ENCODE measurements at places on chromosomes 4 and X.

DNA sequence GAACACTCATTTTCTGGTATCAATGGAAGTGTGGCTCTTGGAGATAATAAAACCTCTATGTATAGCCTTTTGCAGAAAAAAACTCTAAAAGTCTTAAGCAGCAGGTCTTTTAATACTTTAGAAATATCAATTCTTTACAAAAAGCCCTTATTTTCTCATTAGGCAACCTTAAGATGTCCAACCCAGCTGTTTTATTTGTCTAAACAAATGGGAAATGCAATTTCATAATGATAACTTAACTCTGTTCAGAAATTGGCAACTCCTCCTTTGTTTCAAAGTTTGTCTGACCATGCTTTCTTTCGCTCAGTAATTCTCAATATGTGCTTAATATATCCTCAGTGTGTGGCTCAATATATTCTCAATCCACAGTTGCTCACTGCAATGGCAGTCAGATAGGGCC lies 196.5 kb upstream of the VEGFC start:
- DNase-seq = no peak

DNA sequence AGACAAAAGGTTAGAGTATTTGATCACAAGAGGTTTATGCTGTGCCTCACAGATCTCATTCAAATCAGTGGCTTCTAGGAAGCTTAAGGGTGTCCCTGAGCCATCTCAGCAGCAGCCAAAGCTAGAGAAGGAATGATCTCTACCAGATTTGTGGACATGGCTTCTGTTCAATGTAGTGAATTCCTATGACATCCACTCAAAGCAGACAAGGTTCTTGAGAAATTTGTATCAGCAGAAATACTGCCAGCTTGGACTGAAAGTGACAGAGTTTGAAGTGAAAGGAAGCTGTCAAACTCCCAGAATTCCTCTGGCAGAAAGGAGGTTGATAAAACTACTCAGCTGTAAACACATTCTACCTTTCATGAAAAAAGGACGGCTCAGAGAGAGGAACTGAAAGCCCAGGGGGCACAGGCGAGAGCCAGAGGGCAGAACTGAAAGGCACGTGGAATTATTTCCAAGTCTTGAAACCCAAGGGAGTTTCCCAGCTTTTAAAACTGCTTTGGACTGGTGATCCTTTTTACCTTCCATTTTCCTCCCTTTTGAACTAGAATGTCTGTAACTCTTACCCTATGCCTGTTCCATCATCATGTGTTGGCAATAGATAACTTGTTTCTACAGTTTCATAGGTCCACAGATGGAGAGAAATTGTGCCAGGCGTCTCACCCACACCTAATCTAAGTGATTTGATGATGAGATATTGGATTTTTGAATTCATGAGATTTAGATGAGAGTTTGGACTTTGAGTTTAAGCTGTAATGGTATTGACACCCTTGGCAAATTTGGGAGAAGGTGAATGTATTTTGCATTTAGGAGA lies 14.5 kb upstream of the MED14 start:
- no peak for DNase-seq

DNA sequence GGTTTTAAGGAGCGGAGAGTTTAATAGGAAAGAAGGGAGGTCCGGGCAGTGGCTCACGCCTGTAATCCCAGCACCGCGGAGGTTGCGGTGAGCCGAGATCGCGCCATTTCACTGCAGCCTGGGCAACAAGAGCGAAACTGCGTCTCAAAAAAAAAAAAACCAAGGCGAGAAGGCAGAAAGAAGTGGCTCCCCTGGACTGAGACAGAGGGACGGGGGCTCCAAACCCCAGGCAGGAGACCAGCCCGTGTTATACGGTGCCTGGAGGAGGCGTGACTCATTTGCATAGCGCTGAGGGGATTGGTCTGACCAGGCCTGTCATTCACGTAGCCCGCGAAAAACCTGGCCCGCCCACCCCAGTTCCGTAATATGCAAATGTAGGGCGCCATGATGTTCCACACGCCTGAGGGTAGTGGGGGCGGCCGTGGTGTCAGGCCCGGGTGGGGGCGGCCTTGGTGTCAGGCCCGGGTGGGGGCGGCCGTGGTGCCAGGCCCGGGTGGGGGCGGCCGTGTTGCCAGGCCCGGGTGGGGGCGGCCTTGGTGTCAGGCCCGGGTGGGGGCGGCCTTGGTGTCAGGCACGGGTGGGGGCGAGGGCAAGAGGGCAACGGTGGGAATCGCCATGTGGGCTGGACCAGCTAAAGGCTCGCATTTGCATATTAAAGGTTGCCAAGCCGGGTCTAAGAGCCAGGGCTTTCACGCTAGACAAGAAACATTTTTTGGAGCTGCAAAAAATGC lies 2.1 kb downstream of the PLCXD1 start:
- peak; percentile 95 for DNase-seq

GRCh38 chr4:77994194-77994721 lies 62.9 kb upstream of the FRAS1 start:
- peak; percentile 28 for DNase-seq

DNA sequence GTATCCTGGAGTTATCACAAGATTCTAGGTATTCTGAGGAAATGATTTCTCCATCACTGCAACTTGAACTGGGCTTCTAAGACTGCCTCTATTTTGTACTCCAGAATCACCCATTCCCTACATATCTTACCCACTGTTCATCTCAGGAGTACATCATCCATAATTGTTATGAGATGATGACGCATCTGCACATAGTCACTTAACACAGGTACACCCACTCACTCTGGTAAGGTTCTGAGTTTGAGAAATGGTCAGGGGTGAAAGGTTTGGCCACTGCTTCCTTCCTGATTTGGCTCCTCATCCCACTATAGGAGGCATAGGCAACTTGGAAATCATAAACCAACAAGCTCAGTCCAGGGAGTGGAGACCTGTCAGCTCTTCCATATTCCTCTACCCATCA lies 143.9 kb downstream of the GLRA2 start:
- no peak for DNase-seq

DNA sequence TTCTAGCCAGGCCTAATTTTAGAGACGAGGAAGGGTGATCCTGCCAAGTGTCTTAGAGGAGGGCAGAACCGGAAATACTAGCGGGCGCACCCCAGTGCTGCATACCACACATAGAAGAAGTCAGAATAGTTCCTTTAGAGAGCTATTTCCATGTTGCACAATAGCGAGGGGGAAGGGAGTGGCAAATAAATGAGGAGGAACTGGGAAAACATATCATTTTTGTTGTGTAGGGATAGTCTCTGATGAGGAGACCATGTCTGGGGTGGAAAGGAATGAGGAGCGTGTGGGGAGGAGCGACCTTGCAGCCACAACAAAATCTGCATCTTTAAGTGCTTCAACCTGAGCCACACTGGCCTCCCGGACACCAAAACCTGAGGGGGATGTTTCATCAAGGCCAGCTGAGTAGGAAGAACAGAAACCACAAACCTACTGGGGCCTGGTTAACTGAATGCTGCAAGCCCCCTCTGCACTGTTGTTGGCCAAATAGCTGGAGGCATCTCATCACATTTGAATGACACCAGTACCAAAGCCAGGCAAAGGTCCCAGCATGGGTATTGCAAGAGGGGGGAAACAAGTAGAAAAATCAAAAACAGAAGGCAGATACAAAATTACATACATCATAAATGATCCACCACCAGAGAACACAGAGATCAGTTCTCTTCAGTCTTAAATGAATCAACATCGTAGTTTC lies 26.7 kb upstream of the C1QTNF7 start:
- DNase-seq = peak; percentile 69

GRCh38 chr4:188714907-188715306 lies 575.7 kb downstream of the TRIML1 start:
- DNase-seq = no peak

GRCh38 chrX:136896121-136896914 lies 15.8 kb upstream of the RBMX start:
- DNase-seq = no peak

DNA sequence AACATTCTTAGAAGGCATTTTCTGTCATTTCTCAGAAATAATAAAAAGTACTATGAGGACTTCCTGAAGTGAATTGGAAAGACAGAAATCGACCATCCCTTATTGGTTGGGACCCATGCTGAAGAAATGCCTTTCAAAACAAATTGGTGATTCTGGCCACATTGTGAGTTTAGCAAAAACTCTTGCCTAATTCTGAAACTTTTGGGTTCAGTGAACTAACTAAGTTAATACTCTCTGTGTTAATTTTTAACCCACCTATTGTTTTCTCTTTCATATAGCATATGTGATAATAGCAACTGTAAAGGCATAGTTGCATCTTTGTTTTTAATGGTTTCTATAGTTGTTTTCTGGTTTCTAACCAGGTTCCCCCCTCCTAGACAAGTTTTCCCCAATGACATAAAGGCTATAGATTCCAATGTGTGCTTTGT lies 129.3 kb upstream of the FAT1 start:
- no peak for DNase-seq

- peak; percentile 19 for DNase-seq
Measured at GRCh38 chr4:77121736-77122240, 35.2 kb upstream of the CCNG2 start.
